AG20443 (cell line): ENCODE measurements at places on chromosomes 1 and 21.

DNA sequence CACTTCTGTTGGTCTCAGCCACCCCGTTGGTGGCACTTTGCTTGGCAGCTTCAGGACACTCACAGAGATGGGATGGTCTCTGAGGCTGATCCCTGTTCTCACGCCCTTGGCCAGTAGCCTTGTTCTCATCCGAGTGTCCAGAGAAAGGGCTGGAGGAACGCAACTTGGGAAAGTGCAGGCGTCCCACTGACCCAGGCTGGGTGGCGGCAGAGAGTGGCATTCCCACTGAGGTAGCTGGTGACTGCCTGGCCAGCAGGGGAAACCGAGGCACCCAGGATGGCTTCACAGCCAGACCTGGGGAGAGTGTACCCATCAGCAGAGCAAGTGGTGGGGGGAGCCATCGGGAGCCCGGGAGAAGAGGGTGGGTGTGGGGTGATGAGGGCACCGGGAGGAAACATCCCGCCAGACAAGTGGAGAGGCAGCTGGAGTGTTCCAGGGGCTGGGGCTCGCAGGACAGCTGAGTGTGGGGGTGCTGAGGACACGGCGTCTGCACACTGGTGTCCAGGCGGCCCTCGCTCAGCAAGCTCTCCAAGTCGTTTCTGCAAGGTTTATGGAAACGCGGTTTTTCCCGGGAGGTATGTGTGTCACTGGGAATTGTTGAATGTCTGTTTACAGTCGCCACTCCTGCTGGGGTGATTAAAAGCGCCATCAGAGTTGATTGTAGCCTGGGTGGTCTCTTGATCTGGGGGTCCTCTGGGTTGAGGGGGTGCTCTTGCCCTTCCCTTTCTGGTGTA is 97.8 kb downstream of the SIK1 start:
- DNase-seq: no peak

GRCh38 chr1:207860531-207860930 is 50.4 kb downstream of the CD34 start:
- no peak for DNase-seq

GRCh38 chr1:17409391-17409811 is 30.1 kb downstream of the RCC2 start:
- no peak for DNase-seq

DNA sequence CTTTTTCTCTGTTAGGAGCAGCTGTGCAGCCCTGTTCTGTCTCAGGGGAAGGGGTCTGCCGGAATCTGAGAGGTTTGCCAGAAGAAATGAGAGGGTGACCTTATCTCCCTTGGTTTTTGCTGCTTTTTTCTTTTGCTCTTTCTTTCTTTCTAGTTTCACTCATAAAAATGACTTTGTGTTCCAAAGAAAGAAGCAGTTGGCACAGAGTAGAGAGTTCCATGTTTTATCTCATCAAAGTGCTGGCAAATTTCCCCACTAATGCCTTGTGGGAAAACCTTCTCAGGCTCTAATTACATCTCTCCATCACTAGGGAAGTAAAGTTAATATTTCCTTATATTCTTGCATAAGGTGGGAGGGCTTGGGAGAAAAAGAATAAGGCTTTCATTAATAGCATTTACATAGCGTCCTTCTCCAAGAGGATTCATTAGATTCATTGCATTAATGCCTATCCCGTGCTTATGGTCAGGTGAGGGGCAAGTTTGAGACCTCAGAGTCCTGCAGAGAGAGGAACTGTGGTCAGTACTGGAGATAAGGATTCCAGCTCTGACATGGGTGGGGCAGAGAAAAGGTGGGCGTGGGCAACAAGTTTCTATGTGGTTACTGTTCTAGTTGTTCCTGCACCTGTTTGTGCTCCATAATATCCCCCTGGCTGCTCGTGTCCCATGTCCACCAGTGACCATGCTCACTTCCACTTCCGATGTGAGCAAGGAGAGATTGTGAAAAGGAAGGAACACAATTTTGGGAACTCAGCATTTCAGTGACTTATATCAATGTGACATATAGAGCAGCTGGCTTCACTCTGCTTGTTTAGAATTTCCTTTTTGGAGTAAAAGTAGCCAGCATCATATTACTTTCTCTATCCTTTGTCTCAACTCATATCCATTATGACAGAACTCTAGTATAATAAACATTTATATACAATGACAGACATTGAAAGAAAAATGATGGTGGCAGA is 79.5 kb downstream of the DISC1 start:
- DNase-seq: no peak

- DNase-seq: no peak
These were observed 432.9 kb downstream of the PLA2G4A start for GRCh38 chr1:187261637-187262036.

GRCh38 chr1:244138399-244138798 is 87.3 kb downstream of the ZBTB18 start:
- no peak for DNase-seq

DNA sequence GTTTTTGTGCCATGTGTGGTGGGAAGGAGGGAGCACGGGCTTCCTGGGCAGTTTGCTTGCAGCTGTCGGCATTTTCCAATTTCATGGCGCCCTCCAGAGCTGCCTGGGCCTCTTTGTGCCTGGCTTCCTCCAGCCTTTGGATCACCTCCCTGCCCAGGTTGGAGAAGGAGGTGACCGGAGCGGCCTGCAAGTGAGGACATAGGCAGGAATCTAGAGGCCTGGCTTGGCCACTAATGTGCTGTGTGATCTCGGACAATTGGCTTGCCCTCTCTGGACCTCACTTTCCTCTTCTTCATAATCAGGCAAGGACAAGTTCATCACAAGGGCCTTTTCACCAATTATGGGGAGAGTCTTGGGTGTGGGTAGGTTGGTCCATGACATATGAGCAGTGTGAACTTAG is 245.1 kb downstream of the MATN1 start:
- DNase-seq: no peak

DNA sequence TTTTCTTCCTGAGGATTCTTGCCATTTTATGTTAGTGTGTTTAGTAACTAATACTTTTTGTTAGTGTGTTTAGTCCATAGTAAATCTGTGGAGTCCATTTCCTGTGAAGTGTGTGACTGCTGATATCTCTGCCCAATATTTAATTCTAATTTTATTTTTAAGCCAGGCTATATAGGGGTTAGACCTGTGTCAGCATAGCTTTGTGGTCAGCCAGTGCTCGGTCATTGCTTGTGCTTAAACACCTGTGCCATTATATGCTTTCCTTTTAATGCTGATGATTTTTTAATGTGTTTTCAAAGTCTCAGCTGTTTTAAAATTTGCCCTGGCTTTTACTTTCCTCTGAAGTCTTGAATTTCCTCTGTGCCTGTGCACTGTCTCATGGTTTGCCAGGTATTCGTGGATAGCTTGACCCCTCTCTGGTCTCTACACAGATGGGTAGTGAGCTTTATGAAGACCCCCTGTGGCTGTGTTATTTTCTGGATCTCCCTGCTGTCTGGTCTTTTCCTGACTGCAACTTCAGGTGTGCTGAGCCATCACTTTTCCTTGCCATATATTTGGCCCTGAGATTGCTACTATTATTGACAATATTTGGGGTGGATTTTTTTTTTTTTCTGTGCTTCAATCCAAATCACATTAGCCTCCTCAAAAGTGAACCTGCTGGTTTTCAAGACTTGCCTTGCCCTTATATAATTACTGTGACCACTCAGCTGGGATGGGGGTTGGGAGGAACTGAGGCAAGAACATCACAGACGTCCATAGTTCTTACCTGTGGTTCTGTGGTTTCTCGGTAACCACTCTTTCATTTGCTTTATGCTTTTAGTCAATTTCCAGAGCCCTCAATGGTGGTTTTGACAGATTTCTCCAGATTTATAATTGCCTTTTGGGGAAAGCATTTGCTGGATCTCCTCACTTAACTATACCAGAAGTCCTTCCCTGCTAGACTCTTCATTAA is 59.6 kb downstream of the RPS6KC1 start:
- DNase-seq: no peak

DNA sequence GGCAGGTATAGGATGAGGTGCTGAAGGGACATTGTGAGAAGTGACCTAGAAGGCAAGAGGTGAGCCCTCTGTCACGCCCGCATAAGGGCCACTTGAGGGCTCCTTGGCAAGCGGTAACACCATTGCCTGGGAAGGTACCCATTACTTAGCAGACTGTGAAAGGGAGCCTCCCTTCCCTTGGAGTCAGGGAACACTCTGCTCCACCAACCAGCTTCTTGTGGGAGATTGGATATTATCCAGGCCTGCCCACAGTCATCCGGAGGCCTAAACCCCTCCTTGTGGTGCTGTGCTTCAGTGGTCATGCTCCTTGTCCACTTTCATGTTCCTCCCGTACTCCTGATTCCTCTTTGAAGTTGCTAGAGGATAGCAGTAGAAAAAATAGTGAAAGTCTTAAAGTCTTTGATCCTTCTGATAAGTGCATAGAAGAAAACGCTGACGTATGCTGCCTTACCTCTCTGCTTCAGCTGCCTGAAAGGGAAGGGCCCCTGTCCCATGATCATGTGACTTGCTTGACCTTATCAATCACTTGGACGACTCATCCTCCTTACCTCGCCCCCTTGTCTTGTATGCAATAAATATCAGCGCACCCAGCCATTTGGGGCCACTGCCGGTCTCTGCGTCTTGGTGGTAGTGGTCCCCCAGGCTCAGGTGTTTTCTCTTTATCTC is 16.0 kb downstream of the RBBP4 start:
- no peak for DNase-seq
